CD14-positive monocyte (primary cell): ENCODE measurements at places on chromosomes 3 and 15. TPM values are rescaled to one million over a fixed set of nuclear protein-coding genes. Genes with fewer than 3 reads are reported as not detected.

GRCh38 chr15:79944622-79945021 lies 26.4 kb downstream of the BCL2A1 start:
- H3K27ac ChIP-seq: no peak overlapping the region
- H3K4me3 ChIP-seq: no peak overlapping the region
- H3K27me3 ChIP-seq: no peaks in the 10 kb centered on the region
- H3K4me1 ChIP-seq: peaks cover 20% of the 10 kb centered on the region

Gene XYLB
- 0.74 TPM for polyA plus RNA-seq

Gene GABRR3
- not detected for polyA plus RNA-seq

GRCh38 chr3:188627652-188628051 lies 473.7 kb downstream of the LPP start:
- H3K36me3 ChIP-seq: no peaks in the 10 kb centered on the region
- no peaks in the 10 kb centered on the region for H3K4me1 ChIP-seq

Gene CILP
- polyA plus RNA-seq: not detected

GRCh38 chr15:70480196-70480856 lies 283.0 kb downstream of the UACA start:
- DNase-seq: peak; percentile 86
- H3K36me3 ChIP-seq: no peaks in the 10 kb centered on the region
- no peak overlapping the region for H3K27ac ChIP-seq
- peaks cover 90% of the 10 kb centered on the region for H3K4me1 ChIP-seq
- H3K27me3 ChIP-seq: no peaks in the 10 kb centered on the region

Gene DGKG
- 4.3 TPM for polyA plus RNA-seq

GRCh38 chr3:64687086-64687780 lies 567 bp downstream of the ADAMTS9 start:
- no peaks in the 10 kb centered on the region for H3K4me1 ChIP-seq
- no peak for DNase-seq
- peaks cover 21% of the 10 kb centered on the region for H3K27me3 ChIP-seq

Gene ZNF774
- 0.12 TPM for polyA plus RNA-seq

- no peak for DNase-seq
- no peak overlapping the region for H3K4me3 ChIP-seq
- H3K4me1 ChIP-seq: no peaks in the 10 kb centered on the region
- H3K36me3 ChIP-seq: no peaks in the 10 kb centered on the region
These were observed 26.1 kb upstream of the LOXL1 start for GRCh38 chr15:73900095-73900712.

DNA sequence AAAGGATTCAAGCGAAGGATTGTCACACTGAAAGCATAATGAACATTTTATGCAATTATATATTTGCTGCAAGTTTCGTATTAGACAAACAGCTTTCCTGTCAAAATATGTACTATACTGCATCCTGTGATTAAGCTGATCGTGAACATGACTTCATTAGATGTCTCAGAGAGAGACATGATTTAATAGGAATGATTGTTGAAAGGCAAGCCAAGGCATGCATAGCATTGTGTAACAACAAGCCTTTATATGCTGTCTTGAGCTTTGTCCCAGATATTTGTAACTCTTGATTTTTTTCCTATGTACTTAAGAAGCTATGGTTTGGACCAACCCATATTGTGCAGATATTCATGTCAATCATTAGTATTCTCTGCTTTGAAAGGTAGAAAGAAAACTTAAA lies 309.1 kb downstream of the KCNH8 start:
- no peak overlapping the region for H3K27ac ChIP-seq
- H3K4me3 ChIP-seq: no peak overlapping the region
- H3K36me3 ChIP-seq: no peaks in the 10 kb centered on the region

GRCh38 chr3:178284181-178284580 lies 252.1 kb upstream of the KCNMB2 start:
- H3K27me3 ChIP-seq: no peaks in the 10 kb centered on the region
- DNase-seq: no peak
- H3K27ac ChIP-seq: no peak overlapping the region
- H3K4me1 ChIP-seq: no peaks in the 10 kb centered on the region

Gene VIPR1
- 15.5 TPM for polyA plus RNA-seq

DNA sequence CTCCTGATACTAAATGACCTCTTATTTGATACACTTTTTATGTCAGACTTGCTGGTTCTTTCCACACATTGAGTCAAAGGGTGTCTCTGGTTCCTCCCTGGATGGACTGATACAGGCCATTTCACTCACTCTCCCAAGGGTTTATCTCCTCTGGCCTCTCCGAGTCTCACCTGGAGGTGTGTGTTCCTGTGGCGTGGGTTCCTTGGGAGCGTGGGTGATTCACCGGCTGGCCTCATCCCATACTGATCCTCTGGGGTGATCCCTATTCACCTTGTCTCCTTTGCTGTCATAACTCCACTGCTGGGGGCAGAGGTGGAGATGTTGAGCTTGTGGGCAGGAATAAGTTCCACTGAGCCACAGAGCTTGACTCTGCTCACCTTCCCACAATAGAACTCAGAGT lies 61.1 kb downstream of the ST6GAL1 start:
- H3K27ac ChIP-seq: peak overlapping the region; percentile 70
- no peak overlapping the region for H3K4me3 ChIP-seq
- no peak for DNase-seq
- no peaks in the 10 kb centered on the region for H3K27me3 ChIP-seq
- H3K36me3 ChIP-seq: peaks cover 14% of the 10 kb centered on the region

DNA sequence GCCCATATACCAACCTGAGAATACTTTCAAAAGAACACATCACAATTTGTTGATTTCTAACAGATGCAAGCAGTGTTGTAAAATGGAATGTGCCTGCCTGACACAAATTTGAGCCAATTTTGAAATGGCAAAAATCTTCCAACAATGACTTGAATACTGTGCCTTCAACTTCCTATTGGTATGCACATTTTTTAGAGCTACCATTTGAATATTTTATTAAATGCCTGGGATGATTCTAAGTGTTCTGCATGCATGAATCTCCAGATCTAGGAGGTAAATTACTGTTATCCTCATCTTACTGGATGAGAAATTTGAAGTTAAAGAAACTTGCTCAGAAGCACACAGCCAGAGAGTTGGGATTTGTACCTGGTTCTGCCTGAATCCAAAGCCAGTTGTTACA lies 282.8 kb upstream of the LRRN1 start:
- no peaks in the 10 kb centered on the region for H3K27me3 ChIP-seq
- no peaks in the 10 kb centered on the region for H3K36me3 ChIP-seq
- DNase-seq: no peak
- H3K27ac ChIP-seq: no peak overlapping the region
- H3K4me3 ChIP-seq: no peak overlapping the region

GRCh38 chr3:160546727-160547126 lies 18.6 kb downstream of the KPNA4 start:
- no peak overlapping the region for H3K27ac ChIP-seq
- no peak for DNase-seq
- H3K27me3 ChIP-seq: no peaks in the 10 kb centered on the region
- no peaks in the 10 kb centered on the region for H3K4me1 ChIP-seq
- peaks cover 10% of the 10 kb centered on the region for H3K36me3 ChIP-seq
- H3K4me3 ChIP-seq: no peak overlapping the region

DNA sequence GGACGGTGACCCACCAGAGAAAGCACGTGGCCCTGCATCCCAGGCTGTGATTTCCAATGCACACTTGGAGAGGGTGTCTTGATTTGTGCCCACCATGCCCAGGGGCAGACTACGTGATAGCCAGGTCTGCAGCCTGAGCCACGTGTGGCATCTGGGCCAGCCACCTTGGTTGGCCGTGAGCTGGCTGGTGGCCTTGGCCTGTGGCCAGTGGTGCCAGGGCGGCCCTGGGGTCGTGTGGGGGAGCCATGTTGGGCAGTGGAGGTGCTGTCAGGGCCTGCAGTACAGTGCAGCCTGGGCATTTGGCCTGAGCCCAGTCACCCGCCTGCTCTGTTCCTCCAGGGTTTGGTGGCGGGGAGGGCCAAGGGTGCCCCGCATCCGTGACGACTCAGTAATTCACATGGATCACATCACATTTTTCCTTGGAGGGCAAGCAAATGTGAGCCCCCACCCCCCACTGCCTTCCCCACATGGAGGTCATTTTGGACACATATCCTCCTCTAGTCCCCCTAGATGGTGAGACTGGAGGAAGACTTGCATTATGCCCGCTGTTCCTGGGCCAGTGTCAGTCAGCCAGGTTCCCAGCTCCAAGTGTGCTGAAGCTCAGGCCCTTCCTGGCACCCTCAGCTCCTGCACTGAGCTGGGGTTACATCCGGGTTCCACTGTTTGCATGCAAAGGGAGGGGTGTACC lies 201.4 kb downstream of the UBE3A start:
- no peaks in the 10 kb centered on the region for H3K4me1 ChIP-seq
- no peak overlapping the region for H3K27ac ChIP-seq
- no peaks in the 10 kb centered on the region for H3K27me3 ChIP-seq
- H3K36me3 ChIP-seq: no peaks in the 10 kb centered on the region
- DNase-seq: no peak

Gene PIERCE2
- polyA plus RNA-seq: 1.3 TPM
